ENCODE measurements at places on chromosomes 7 and 10.
A peak's percentile ranks its signal among the peaks of the same experiment; 100 is the strongest.

DNA sequence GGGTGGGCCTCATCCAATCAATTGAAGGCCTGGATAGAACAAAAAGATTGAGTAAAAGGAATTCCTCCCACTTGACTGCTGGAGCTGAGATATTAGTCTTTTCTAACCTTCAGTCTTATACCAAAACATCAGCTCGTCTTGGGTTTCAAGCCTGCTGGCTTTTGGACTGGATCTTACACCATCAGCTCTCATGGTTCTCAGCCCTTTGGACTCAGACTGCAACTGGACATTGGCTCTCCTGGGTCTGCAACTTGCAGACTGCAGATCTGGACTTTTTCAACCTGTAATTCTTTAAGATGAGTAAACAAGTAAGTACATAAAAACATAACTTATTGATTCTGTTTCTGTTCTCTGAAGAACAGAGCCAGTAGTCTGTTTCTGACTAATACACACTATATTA, 73.7 kb downstream of the PPP1R3C start:
- DNase-seq, result no peak

DNA sequence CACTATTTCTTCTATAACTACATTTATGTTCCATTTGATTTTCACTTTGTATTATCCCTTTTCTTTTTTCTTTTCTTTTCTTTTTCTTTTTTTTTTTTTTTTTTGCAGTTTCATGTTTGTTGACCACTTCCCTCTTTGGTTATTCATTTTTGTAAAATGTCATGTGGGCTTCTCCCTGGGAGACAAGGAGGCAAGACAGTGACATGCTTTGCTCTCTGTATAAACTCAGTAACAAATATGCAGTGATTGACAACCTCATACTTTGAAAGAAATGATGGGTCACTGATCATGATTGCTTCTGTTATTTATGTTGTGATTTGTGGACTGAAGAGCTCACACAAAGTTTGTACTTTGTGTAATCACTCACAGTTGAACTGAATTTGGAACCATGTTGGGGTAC, 90.2 kb upstream of the ABI1 start:
- DNase-seq, result no peak

DNA sequence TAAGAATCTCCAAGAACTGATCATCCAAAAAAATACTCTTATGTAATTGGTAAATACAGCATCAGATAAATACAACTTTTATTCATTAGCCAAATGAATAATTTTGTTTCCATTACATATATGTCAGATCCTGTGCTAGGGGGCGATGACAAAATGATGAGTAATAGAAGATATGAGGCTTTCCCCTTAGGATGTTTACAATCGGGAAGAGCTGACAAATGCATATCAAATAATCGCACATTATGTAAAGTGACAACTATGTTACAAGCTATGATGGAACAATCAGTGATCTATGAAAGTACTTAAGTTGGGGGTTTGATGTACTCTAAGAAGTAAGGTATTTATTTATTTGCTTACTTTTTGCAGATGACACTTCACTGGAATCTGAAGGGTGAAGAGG, 465.6 kb upstream of the VSTM2A start:
- DNase-seq, result no peak

DNA sequence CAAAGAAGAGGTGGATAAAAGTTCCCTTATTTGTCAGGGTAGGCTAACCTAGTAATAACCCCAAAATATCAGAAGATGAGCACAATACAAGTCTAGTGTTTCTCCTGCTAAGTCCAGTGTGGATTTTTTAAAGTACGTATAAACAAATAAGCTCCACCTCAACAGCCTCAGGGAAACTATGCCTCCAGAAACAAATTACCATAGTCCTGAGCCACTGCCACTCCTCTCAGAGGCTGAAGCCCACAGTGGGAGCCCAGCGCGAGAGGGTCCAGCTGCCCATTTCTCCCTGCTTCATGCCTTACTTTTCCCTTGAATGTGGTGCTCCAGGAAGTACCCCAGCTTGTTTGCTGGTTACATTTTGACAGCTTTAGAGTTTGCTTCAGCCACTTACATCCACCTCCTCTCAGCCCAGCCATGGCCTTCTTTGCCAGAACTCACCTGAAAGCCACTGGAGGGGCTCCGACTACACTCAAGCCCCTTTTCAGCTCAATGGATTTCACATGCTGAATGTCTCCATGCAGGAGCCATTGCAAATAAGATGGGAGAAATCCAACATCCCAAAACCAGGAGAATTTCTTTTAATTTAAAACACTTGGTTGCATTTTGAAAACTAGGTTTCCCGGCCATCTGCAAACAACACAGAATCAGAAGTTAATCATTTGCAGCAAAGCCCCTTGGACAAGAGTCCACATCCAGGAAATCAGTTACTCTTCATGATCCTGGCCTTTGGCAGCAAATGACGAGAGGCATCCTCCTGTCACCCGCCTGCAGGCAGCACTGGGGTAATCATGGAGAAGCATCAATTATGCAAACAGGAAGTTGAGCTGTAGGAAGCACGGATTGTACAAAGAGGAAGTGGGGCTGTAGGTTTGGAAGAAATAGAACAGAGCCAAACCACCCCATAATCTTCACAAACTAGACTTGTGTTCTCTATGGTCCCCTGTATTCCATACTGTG, 138.1 kb downstream of the HERPUD2 start:
- DNase-seq, result no peak

GRCh38 chr10:133278577-133279265, 2.1 kb upstream of the ADAM8 start:
- peak; percentile 67 for DNase-seq

DNA sequence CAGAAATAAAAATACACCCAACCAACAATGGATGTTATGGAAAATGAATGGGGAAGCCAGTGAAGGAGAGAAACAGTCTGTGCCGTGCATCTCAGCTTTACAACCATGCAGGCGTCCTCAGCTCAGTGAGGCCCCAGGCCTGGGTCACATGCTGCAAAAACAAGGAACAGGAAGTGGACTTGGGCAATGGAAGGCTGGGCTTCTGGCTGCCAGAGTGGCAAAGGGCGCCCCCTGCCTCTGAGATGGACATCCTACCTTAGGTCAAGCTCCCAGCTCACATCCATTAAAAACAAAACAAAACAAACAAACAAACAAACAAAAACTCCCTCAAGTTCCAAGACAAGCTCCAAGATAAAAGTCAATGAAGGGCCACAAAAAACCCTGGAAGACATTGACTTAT, 54.7 kb upstream of the AFAP1L2 start:
- peak; percentile 41 for DNase-seq

DNA sequence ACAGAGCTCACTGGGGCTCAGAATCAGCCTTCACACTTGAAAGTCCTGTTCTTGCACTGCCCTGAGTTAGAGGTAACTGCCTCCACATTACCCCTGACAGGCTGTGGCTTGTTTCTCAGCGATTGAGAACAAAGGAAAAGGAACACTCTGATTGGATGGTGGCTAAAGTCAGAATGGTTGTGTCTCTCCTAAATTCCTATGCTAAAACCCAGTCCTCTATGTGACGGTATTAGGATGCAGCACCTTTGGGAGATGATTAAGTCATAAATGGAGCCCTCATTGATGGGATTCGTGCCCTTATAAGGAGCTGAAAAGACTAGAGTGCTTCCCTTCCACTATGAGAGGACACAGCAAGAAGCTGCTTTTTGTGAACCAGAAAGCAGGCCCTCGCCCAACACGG, 38.9 kb upstream of the DGKI start:
- DNase-seq, result no peak

DNA sequence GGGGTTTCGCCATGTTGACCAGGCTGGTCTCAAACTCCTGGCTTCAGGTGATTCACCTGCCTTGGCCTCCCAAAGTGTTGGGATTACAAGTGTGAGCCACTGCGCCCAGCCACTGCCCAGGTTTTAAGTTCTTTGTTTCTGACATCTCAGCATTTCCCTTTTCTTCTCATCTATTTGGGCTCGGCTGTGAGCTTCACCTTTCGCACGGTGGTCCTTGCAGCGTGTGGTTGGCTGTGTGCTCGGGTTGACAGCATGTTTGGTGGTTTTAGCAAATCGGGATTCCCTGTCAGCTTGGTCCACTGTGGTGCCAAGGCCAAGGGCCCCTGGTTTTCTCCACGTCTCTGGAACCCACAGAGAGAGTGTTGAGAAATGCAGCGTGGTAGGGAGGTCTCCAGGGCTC, 138.8 kb downstream of the DNAJB6 start:
- no peak for DNase-seq

DNA sequence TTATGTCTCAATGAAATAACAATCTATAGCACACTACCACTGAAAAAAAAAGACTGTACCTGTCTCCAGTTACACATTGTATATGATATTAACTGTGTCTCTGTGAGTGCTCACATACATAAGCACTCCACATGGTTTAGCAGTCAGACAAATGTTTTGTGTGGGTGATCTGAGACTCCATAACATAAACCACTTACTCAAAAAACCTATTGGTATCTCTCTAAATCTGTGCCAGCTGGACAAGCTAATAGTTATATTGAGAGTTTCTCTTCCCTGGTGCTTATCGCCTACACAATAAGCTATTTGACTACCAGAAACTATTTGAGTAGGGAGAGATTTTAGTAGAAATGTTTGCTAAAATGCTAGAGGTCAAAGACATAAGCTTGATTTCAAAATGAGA, 190.1 kb upstream of the AGR3 start:
- no peak for DNase-seq

DNA sequence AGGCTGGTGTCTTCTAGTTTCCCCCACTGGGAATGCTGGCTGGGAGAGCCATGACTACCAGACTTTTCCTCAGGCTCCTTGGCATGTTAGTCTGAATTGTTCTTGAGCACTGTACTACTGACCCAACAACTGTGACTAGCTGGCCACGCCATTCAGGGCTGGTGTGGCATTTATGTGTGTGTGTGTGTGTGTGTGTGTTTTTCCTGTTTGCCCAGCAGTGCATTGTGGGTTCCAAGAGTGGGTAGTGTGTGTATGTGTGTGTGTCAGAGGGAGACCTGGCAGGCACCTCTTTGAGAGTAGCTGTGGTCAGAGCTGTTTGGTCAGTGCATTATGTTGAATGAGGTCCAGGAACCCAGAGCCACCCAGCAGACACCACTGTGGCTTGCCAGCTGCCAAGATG, 9.2 kb downstream of the PCBD1 start:
- no peak for DNase-seq

Measured in Calu3 (cell line).